Breast epithelium (tissue), 4 donors: ENCODE measurements at places on chromosomes 4 and X. TPM values are rescaled to one million over a fixed set of nuclear protein-coding genes. Genes with fewer than 3 reads are reported as not detected.

Gene RAB40AL
- total RNA-seq = 2.0 TPM

Gene TNMD
- total RNA-seq = 1.3 TPM

Gene DDIT4L
- total RNA-seq = 1.8 TPM

Gene CXorf38
- 16.8 TPM for total RNA-seq

Gene PNMA6F
- total RNA-seq = not detected

Gene NPY1R
- total RNA-seq = 61.0 TPM

Gene YY2
- total RNA-seq = 5.0 TPM

Gene F11
- total RNA-seq = not detected

DNA sequence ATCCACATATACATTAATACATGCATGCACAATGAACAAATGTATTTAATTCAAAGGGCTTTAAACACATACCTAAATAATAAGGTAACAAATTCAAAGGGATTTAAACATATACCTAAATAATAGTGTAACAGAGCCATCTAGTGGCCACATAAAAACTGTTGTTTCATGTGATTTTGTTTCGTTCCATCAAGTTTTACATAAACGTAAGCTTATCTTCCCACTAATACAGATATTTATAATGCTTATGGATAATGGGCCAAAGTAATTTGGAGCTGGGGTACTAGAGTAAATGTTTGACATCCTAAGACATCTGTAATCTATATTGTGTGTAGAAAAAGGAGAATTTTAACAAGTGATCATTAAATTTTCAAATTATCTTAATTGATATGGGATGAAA is 82.3 kb downstream of the PRSS12 start:
- H3K27me3 ChIP-seq = no peaks in the 10 kb centered on the region
- H3K4me1 ChIP-seq = no peaks in the 10 kb centered on the region
- no peak overlapping the region for H3K4me3 ChIP-seq
- H3K36me3 ChIP-seq = no peaks in the 10 kb centered on the region

GRCh38 chr4:168291242-168291641 is 27.3 kb downstream of the DDX60 start:
- H3K36me3 ChIP-seq = peaks cover 4% of the 10 kb centered on the region
- H3K4me3 ChIP-seq = no peak overlapping the region
- DNase-seq = no peak
- H3K4me1 ChIP-seq = no peaks in the 10 kb centered on the region
- no peak overlapping the region for H3K27ac ChIP-seq

GRCh38 chrX:103628386-103629317 is at the start of gene TCEAL1:
Gene TCEAL1 (plus strand): TSS chrX:103628975. CDS start chrX:103629917, 942 bp downstream.
- DNase-seq = peak; percentile 56
- peak within 1 kb of the TSS; percentile 55 for H3K4me3 ChIP-seq
- no peaks in the 10 kb centered on the region for H3K27me3 ChIP-seq
- H3K4me1 ChIP-seq = no peaks in the 10 kb centered on the region

DNA sequence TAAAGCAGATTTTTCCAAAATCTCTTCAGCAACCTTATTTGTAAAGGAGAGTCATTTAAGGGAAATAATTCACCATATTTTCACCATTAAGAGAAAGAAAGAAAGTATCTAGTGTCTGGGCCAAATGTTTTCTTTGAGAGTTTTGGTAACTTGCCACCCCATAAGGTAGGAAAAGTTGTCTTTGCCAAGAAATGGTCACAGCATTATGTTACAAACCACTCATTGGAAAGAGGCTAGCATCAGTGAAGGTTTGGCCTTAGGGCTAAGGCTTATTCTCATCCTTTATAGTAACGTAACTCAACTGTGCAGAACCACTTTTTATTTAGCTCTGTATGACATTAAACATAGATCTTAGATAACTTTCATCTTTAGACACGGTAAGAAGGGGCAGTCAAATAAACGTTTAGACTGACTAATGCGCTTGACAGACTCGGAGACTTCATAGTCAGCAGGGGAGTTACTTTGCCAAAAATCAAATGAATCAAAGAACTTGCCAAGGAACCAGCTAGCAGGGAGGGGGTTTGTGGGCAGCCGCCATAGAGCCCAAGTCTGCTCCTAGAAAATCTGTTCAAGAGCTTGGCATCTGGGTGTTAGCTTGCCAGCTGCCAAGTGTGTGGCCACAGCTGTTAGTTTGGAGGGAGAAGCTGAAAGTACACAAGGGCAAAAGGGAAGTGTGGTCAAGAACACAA is 182.8 kb upstream of the GRID2 start:
- H3K27me3 ChIP-seq = no peaks in the 10 kb centered on the region
- H3K4me3 ChIP-seq = no peak overlapping the region
- DNase-seq = no peak

DNA sequence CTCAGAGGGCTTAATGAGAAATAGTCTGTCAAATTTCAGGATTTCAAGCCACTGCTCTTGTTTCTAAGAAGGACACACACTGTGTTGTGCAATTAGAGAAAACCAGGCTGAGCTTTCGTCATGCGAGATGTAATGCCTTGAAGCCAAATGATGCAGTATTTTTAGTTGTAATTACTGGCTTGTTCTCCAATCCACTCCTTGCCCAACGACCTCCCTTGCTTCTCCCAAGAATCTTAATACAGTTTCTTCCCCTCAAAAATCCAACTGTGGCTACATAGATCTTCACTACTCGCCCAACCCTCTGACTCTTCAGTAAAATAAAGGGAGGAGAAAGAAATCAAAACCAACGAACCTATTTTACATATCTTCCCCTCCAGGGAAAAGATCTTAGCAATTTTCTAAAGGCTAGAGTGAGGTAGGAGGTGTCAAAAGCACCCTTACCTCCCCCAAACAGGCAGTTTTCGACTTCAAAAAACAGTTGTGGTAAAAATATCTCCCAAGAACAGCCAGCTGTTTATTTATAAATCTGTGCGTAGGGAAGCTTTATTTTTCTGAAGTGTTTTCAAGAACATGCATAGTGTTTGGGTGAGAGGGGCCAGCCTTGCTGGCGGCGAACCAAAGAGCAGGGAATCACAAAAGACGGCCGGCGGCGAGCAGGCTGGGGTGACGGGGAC is 68.7 kb downstream of the MGST2 start:
- no peaks in the 10 kb centered on the region for H3K36me3 ChIP-seq
- no peaks in the 10 kb centered on the region for H3K4me1 ChIP-seq
- peak overlapping the region; percentile 88 for H3K27ac ChIP-seq
- no peaks in the 10 kb centered on the region for H3K27me3 ChIP-seq
- no peak for DNase-seq
- H3K4me3 ChIP-seq = peak overlapping the region; percentile 75

DNA sequence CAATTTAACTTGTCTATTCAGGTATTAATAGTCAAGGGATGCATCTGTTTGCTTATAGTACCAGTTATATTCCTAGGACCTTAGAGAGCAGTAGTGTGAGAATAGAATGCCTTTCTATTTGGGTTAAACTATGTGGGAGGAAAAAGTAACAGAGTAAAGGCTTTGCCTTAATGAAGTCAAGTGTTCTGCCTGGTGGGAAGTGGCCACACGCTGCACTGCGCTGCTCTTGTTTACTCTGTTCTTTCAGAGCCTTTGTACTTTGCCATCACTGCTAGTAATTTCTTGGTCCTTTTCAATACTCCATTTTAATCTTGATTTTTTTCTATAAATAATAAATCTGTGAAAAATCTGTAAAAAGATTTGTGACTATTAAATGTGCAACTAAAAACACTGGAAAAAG is 38.0 kb downstream of the YIPF6 start:
- H3K27ac ChIP-seq = no peak overlapping the region
- H3K4me1 ChIP-seq = no peaks in the 10 kb centered on the region
- no peaks in the 10 kb centered on the region for H3K36me3 ChIP-seq
- no peak overlapping the region for H3K4me3 ChIP-seq
- peaks cover 55% of the 10 kb centered on the region for H3K27me3 ChIP-seq
- no peak for DNase-seq

GRCh38 chrX:149845385-149845784 is 35.6 kb upstream of the MAGEA8 start:
- no peaks in the 10 kb centered on the region for H3K4me1 ChIP-seq
- peaks cover 23% of the 10 kb centered on the region for H3K27me3 ChIP-seq
- H3K27ac ChIP-seq = no peak overlapping the region
- no peak for DNase-seq

DNA sequence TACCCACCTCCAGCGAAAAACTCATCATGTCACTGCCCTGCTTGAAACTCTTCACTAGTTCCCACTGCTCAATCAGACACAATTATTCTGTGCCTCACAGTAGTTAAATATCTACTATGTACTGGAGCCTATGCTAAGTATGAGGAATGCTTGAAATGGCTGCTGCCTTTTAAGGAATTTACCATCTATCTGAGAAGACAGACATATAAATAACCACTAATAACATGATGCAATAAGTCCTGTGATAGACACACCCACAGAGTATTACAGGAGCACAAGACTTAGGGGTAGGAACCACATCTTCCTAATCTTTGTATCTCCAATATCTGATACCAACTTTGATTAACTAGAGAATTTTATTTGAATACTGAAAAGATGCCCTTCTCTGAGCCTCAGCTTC is 21.1 kb downstream of the SLC25A53 start:
- no peaks in the 10 kb centered on the region for H3K4me1 ChIP-seq
- no peak overlapping the region for H3K4me3 ChIP-seq
- DNase-seq = no peak
- H3K36me3 ChIP-seq = no peaks in the 10 kb centered on the region

DNA sequence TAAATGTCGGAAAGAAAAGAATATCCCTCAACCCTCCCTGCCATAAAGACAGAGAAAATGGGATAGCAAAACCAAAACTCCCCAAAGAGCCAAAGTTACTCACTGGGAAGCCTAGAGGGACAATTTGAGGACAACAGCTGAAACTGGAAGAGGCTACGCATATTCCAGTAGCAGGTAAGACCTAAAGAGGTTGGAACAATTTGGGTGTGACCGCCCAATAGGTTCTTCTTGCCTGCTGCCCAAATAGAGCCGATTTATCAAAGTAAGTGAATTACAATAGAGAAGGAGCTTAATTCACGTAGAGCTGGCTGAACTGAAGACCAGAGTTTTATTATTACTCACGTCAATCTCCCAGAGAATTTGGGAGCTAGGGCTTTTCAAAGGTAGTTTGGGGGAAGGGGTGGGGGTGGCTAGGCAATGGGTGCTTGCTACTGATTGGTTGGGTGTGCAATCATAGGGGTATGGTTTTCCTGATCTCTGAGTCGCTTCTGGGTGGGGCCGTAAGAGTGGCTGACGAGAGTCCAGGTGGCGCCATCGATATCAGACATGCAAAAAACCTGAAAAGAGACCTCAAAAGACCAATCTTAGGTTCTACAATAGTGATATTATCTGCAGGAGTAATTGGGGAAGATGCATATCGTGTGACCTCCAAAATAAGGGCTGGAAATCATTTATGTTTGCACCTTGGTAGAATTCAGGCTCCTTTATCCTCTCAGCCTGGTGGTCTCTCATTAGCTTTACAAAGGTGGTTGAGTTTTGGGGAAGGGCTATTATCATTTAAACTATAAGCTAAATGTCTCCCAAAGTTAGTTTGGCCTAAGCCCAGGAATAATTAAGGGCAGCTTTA is 39.0 kb upstream of the SLC7A3 start:
- H3K4me1 ChIP-seq = no peaks in the 10 kb centered on the region
- no peaks in the 10 kb centered on the region for H3K36me3 ChIP-seq
- H3K27me3 ChIP-seq = no peaks in the 10 kb centered on the region

- no peaks in the 10 kb centered on the region for H3K27me3 ChIP-seq
- H3K4me3 ChIP-seq = no peak overlapping the region
- no peaks in the 10 kb centered on the region for H3K4me1 ChIP-seq
Observed at GRCh38 chr4:83449009-83449408, 6.6 kb downstream of the HELQ start.

DNA sequence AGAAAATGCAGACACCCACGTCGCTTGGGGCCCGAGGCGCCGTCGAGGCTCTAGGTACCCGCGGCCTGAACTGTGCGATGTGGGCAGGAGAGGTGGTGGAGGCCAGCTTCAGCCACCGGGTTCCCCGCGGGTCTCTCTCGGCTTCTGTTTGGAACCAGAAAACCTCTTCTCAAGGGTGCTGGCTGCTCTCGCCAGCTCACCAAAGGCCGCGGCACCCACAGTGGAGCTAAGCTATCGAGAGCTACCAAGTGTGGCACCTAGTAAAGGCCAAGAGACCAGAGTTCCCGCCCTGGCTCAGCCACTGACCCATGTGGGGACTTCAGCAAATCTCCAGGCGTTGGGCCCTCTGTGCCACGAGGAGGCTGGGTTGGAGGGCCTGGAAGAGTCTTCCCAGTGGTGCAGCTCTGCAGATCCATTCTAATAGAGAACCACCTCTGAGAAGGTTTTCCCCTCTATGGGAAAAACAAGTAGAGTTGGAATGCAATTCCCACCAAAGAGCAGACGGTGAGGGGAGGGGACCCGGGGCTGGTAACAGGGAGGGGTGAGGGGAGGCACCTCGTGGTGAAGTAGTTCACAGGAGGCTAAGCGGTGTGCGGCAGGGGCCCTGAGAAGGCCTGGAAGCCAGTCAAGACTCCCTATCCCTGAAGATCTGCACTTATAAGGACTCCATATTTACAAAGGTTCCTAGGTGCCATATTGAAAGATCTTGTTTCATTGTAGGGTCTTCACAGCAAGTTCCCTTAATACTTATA is 5.5 kb upstream of the HMGB3 start:
- DNase-seq = no peak
- no peak overlapping the region for H3K4me3 ChIP-seq
